ENCODE measurements at places on chromosomes 4 and X.

DNA sequence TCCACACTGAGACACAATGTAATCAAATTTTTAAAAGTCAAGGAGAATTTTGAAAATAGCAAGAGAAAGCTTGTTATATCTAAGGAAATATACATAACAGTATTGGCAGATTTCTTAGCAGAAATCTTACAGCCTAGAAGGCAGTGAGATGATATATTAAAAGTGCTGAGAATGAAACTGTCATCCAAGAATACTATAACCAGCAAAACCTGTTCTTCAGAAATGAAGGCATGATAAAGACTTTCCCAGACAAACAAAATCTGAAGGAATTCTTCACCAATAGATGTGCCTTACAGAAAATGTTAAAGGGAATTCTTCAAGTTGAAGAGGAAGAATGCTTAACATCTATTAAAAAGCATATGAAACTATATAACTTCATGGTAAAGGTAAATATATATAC, 73.6 kb downstream of the CPEB2 start:
- no peak for DNase-seq

DNA sequence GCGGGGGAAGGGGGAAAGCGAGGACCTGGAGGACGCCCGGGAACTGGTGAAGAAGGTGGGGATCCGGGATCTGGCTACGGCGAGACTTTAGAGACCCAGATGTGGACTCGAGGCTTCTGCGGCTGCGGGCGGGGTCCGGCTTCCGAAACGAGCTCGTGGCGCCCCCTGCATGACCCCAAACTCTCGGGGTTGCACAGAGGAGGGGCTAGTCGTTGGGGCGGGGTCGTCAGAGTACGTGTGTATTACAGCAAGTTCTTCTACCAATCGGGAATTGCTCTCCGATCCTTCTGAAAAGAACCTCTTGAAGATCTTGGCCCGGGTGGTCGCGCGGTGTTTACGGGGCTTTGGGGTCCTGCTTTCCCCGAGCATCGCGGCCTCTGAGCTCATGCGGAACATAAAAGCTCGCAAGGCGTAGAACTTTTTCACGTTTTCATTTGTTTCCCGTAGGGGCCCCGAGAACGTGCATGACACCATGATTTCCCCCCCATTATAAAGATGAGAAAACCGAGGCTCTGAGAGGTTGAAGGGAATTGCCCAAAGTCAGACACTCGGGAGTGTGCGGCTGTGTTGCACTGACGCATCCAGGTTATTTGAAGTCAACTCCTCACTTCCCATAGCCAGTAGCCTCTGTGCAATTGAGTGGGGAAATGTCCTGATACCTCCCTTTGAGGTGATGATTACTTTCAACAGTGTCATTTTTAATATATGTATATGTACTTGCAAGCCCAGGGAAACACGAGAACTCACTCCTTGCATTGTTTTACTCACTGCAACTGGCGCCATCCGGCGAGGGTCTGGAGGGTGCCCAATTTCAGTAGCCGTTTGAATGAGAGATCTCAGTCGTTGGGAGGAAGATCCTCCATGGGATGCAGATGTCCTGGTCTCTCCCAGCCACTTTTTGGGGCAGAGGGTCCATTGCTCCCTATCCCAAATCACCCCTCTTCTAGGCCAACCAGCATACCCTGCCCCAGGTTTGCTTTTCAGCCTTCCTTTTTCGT, at the start of gene BEND4:
TSS of gene BEND4 (minus strand) at position 149 of the 998 bp plus-strand sequence. CDS start 512 bp downstream, outside the sequence.
- DNase-seq = no peak

- no peak for DNase-seq
These were observed 38.9 kb downstream of the DDX60L start for GRCh38 chr4:168441412-168441811.

DNA sequence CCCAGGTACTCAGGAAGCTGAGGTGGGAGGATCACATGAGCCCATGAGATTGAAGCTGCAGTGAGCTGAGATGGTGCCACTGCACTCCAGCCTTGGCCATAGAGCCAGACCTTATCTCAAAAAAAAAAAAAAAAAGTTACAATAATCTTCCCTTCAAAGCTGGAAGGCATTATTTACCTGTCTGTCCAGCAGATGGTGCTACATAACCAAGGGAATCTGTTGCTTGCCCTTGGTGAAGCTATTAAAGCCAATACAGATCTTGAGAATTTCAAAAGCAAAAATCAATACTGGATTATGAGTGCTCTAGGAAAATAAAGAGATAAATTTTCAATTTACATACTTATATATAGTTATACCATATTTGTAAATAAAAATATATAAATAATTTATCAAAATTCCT, 25.9 kb downstream of the PKD2 start:
- no peak for DNase-seq

DNA sequence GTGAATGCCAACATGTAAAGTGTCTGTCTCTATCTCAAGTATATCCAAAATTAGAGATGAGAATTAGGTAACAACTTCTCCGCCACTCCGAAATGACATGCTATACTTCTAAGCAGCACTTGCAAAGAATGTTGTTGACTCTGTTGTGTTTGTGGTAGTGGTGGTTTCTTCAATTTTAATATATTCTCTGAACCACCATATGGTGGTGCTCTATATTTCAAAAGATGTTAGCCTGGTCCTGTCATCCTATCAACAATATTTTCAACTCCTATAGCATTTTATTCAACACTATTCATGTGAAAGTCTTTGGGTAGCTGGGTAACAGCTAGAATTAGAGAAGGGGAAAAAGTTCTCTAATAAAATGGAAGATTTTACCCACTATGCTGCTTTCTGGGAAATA, 1622.8 kb upstream of the IGFBP7 start:
- no peak for DNase-seq

DNA sequence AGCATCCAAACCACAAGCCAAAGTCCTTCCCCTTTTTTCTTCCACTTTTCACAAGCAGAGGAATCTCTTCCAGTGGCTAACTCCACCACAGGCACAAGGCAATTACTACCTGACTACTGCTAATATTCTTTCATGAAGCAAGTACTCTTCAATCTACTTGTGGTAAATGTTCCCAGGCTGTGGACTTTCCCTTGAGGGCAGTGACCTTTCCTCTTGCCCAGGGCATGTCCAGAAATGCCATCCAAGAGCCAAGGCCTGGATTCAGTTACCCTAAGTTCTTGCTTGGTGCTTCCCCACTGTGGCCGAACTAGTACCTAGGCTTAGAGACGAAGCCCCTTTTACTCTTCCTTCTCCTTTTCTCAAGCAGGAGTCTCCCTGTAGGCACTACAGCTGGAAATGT, 400.7 kb downstream of the DCAF12L2 start:
- DNase-seq = no peak

DNA sequence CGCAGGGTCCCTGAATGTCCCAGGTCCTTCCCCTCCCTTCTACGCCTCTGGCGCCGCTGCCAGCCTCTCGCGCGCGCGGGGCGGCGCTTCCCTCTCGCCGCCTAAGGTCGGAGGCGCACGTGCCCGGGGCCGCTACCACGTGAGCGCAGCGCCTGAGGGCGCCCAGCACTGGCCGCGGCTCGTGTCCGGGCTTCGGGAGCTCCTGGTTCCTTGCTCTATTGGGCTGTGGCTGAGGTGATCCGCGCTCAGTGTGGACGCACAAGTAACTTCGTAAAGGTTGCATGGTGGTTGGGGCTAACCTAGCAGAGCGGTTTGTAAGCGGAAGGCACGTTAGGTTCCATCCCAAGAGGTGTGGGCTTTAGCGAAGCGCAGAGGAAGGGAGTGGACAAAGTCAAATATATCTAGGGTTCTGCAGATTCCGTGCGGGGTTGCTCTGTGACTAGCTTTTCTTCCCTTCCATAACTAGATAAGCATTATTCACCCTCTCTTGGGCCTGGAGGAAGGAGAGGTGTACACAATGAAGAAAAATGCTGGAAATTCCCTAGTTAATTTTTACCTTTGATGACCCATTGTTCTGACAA, 1.8 kb downstream of the TLL1 start:
- DNase-seq = no peak

DNA sequence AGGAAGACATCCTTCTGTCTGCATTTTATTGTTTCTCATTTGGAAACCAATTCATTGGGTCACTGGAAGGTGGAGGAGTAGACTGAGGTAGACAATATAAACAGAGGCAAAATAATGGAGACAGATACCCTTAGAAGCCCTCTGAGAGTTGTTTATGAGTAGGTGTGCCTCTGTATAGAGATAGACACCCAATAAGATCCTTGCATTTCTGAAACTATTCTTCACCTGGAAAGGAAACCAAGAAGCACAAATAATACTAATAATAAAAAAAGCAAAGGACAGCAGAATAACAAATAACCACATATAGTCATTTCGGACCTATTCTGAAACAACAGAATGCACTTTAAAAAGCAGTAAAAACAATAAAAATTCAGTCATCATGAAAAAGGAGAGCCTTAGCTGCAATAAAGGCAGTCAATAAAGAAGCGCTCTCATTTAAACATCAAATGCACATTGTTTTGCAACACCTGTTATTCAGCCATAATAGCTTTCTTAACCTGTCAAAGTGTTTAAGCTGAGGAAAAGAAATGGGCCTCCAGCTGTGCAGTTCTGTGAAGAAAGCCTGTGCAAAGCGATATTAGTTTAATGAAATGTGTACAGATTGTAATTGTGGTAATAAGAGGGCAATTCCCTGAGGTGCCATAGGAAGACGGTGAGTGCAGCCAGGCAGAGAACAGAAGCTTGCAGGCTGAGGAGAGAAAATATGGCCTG, 904.2 kb downstream of the STPG2 start:
- DNase-seq = no peak

- DNase-seq = no peak
These were observed 1.3 kb downstream of the SLC9A7 start for GRCh38 chrX:46757593-46757992.

- no peak for DNase-seq
These were observed 89.9 kb upstream of the DHX15 start for GRCh38 chr4:24674279-24674678.

DNA sequence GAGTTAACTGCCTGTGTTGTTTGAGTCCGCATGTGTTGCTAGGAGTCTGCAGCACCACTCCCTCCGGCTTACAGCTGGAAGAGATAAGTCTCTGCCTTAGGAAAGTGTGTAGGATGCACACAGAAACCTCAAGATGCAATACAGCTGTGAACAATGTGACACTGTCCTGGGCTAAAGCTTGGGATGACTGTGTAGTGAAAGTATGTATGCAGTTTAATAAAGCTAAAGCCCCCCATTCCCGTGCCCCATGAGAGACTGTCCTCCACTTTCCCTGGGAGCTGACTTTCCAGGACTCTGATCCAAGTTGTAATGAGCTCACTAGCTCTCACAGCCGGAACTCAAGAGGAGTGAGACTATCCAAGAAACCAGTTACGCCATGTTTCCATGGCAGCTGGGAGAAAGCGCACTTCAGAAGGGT, 156.6 kb upstream of the FTHL17 start:
- no peak for DNase-seq

GRCh38 chr4:39614487-39615162, 24.0 kb downstream of the SMIM14 start:
- no peak for DNase-seq
